H1 (cell line): ENCODE measurements at places on chromosomes 7 and 10. TPM values are rescaled to one million over a fixed set of nuclear protein-coding genes. Genes with fewer than 3 reads are reported as not detected.

The TDRD1 gene
- 0.02 and 0.05 TPM in 2 replicates for polyA plus RNA-seq

The IFIT1B gene
- not detected in 2 replicates for polyA plus RNA-seq

The OR2A42 gene
- 0.09 TPM in 1 of 2 replicates, not detected in the other for polyA plus RNA-seq

The UCMA gene
- polyA plus RNA-seq = 1.2 and 1.8 TPM in 2 replicates

The ZFAND2A gene
- polyA plus RNA-seq = 17.7 and 20.3 TPM in 2 replicates
